Airway epithelial cell (primary cell): ENCODE measurements at places on chromosomes 16 and 17. TPM values are rescaled to one million over a fixed set of nuclear protein-coding genes. Genes with fewer than 3 reads are reported as not detected.

KRT15 gene
- 292 and 317 TPM in 2 replicates for total RNA-seq

CDIPT gene
- total RNA-seq, result 56.8 and 68.1 TPM in 2 replicates

PRRT2 gene
- total RNA-seq, result not detected in 2 replicates

TBX2 gene
- total RNA-seq, result 0.88 and 1.4 TPM in 2 replicates

PRAC1 gene
- total RNA-seq, result not detected in 2 replicates

KCNJ2 gene
- total RNA-seq, result 0.42 and 0.46 TPM in 2 replicates

STAC2 gene
- not detected in 2 replicates for total RNA-seq

C17orf67 gene
- total RNA-seq, result 0.14 and 0.21 TPM in 2 replicates

TBC1D3 gene
- total RNA-seq, result not detected in 2 replicates

KRTAP9-2 gene
- total RNA-seq, result not detected in 2 replicates

KRT9 gene
- 0.78 and 1.0 TPM in 2 replicates for total RNA-seq

TMEM238L gene
- not detected in 2 replicates for total RNA-seq
